ENCODE measurements at places on chromosomes 7 and 10. TPM values are rescaled to one million over a fixed set of nuclear protein-coding genes. Genes with fewer than 3 reads are reported as not detected.

GRCh38 chr10:54914049-54914448 is 113.0 kb upstream of the PCDH15 start:
- DNase-seq = no peak

DNA sequence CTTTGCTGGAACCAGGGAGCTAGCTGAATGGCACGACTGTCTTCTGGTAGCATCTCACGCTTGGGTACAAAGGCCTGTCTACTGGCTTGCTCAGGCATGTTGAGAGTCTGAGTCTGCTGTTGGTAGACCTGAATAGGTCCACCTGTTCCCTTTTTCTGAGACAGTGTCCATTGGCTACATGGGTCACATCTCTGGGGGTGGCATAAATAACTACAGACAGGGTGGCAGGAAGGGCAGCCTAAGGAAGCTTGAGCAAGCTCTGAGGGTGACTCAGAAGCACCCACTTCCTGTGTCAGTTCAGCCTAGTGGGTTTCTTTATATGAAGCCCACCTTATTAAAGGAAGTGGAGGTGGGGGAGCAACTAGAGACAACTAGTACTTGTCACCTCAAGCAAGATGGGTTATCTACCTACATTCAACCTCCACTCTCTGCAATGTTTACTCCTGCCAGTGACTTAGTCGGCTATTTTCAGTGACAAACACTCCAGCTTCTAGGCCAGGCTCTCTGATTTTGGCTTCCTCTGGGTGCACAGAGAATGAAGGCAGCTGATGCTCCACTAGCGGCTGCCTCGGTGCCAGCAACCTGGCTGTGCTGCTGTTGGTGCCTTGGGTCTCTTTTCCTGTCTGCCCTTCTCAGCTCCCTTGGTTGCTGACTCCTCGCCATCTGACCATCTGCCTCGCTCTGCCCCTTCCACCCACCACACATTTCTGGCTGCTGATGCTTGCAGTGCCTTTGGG is 5.7 kb upstream of the ZYX start:
- peak; percentile 80 for DNase-seq

DNA sequence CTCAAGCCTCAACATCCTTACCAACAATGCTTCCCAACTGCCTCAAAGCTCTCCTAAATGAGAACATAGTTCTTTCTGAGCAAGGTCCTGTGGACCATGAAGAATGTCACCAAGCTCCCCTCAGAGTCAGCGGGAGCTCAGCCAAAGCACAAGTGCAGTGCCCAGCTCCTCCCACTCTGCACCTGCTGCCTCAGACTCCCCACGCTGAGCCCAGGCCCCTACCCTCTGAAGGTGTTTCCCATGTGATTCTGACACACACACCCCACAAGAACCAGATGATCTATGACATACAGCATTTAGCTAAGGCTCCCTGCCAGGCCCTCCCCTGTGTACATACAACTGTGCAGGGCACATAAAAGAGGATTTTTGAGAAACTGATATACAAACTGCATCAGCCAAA is 19.2 kb downstream of the ERCC6 start:
- no peak for DNase-seq

DNA sequence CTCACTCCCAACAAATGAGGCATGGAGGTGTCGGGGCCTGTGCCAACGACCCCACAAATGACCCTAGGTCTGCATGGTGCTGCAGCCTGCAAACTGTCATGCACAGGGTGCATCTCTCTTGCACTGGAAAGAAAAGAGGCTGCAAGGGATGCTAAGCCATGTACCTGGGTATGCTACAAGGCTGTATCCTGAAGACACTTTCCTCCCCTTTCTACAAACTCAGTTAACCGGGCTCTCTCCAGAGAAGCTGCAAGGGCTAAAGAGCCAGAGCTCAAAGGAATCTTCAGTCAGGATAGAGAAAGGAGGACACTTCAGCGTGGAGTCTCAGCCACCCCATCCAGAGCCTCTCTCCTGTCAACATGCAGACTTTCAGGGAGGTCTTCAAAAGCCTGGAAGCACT is 449.0 kb downstream of the GRID1 start:
- no peak for DNase-seq

DNA sequence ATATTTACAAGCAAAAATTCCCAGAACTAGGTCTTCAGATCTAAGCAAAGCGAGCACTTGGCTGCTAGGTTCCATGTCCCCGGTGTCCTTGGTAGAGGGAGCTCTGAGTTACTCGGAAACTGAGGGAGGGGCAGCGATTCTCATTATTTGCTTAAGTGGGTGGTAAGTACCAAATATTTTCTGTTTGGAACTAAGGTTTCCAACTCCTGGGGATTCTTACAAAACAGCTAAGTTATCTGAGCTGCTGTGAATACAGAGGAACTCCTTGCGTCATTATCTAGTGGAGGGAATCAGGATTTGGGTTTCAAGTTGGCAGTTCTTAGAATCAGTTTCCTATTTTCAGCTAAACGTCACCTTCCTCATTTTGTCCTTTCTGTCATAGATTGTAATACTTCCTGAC is 76.8 kb upstream of the IKZF1 start:
- DNase-seq = no peak

DNA sequence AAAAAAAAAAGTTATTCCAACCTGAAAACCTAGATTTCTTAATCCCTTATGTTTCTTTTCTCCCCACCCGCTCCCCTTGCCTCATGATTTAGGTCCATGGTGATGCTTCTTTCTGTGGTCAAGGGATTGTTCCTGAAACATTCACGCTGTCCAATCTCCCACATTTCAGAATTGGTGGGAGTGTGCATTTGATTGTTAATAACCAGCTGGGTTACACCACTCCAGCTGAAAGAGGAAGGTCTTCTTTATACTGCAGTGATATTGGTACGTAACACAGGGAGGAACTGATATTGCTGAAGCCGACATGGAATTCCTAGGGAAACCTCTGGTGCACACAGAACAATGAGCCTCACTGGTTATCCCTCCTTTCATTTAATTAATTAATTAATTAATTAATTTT is 22.7 kb downstream of the DHTKD1 start:
- DNase-seq = no peak

GRCh38 chr10:88642209-88642608 is 22.0 kb upstream of the LIPF start:
- DNase-seq = no peak

DNA sequence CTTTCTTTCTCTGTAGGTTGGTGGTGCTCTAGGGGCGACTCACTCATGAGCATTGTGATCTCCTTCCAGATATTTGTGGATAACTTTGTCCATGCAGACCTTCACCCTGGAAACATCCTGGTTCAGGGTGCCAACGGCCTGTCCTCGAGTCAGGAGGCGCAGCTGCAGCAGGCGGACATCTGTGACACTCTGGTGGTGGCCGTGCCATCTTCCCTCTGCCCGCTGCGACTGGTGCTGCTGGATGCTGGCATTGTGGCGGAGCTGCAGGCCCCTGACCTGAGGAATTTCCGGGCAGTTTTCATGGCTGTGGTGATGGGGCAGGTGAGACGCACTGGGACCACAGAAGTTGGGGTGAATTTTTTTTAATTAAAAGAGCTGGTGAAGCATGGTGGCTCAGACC is 9.6 kb upstream of the NDUFB2 start:
- DNase-seq = peak; percentile 62

The EPO gene
- not detected for total RNA-seq

The CCDC186 gene
- 29.4 TPM for total RNA-seq

The TRAPPC14 gene
- 55.5 TPM for total RNA-seq

Measured in spleen (tissue), 13 donors.